K562 (cell line): ENCODE measurements at places on chromosomes 13 and 19. TPM values are rescaled to one million over a fixed set of nuclear protein-coding genes. Genes with fewer than 3 reads are reported as not detected.

DNA sequence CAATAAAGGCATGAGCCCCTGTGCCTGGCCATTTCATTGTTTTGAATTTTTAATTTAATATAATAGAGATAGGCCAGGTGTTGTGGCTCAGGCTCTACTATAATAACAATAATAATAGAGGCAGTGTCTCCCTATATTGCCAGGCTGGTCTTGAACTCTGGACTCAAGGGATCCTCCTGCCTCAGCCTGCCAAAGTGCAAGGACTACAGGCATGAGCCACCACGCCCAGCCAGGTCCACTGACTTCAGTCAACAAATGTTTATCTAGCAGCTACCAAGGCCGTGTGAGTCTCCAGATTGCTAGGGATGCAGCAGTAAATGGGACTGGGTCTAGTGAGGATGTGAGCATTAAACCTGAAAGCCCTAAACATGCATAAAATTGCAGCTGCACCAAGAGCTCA, 13.8 kb upstream of the ILF3 start:
- no peaks in the 10 kb centered on the region for H3K27me3 ChIP-seq
- peaks cover 21% of the 10 kb centered on the region for H3K4me1 ChIP-seq
- DNase-seq: no peak
- no peak overlapping the region for H3K4me3 ChIP-seq
- peaks cover 21% of the 10 kb centered on the region; the same call in 1 of the 3 replicates for H3K36me3 ChIP-seq

- no peaks in the 10 kb centered on the region for H3K36me3 ChIP-seq
- no peaks in the 10 kb centered on the region for H3K4me1 ChIP-seq
- H3K4me3 ChIP-seq: no peak overlapping the region
- no peak overlapping the region for H3K27ac ChIP-seq
- no peaks in the 10 kb centered on the region for H3K27me3 ChIP-seq
Measured at GRCh38 chr13:74287724-74288169, 153.5 kb upstream of the KLF12 start.

GRCh38 chr13:114067886-114068651, 64.4 kb downstream of the RASA3 start:
- peaks cover 41% of the 10 kb centered on the region for H3K4me1 ChIP-seq
- H3K27me3 ChIP-seq: no peaks in the 10 kb centered on the region
- H3K4me3 ChIP-seq: no peak overlapping the region
- DNase-seq: no peak
- no peak overlapping the region for H3K27ac ChIP-seq

Gene UCHL3
- 46.3 and 53.7 TPM in 2 replicates for total RNA-seq

GRCh38 chr13:114110091-114110829, 22.2 kb downstream of the RASA3 start:
- H3K36me3 ChIP-seq: 0 out of 3 replicates have a peak, but pooled peaks cover 3% of the 10 kb centered on the region
- DNase-seq: no peak
- H3K27me3 ChIP-seq: no peaks in the 10 kb centered on the region
- H3K4me3 ChIP-seq: no peak overlapping the region

DNA sequence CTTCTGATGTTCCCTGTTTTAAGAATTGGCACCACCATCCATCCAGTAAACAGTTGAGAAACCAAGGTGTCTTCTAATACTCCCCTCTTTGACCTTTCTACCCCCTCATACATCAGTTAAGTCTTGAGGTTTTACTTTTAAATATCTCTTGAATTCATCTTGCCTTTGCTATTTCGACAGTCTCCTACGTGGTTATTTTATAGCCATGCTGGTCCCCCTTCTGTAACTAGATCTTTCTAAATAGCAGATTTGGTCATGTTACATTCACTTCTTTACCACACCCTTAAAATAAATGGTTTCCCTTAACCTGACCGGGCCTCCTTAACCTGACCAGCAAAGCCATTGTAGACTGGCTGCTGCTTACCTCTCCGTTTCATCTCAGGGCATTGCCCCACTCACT, 5.4 kb downstream of the GPR180 start:
- H3K4me1 ChIP-seq: peaks cover under 1% of the 10 kb centered on the region
- peaks cover 24% of the 10 kb centered on the region; the same call in 2 of the 3 replicates for H3K36me3 ChIP-seq
- H3K4me3 ChIP-seq: no peak overlapping the region
- H3K27me3 ChIP-seq: no peaks in the 10 kb centered on the region

GRCh38 chr19:56441206-56441792, 35.8 kb downstream of the ZNF667 start:
- no peaks in the 10 kb centered on the region for H3K4me1 ChIP-seq
- no peaks in the 10 kb centered on the region for H3K27me3 ChIP-seq
- no peaks in the 10 kb centered on the region for H3K36me3 ChIP-seq
- DNase-seq: no peak

Gene TNFSF9
- 17.9 and 18.9 TPM in 2 replicates for total RNA-seq

Gene FAM216B
- not detected in 2 replicates for total RNA-seq

GRCh38 chr13:75071796-75072195, 410.2 kb downstream of the TBC1D4 start:
- no peaks in the 10 kb centered on the region for H3K4me1 ChIP-seq
- no peak overlapping the region for H3K4me3 ChIP-seq
- no peak overlapping the region for H3K27ac ChIP-seq
- no peaks in the 10 kb centered on the region for H3K27me3 ChIP-seq
- H3K36me3 ChIP-seq: no peaks in the 10 kb centered on the region

GRCh38 chr19:35042954-35043604, 1.6 kb downstream of the HPN start:
- no peaks in the 10 kb centered on the region for H3K27me3 ChIP-seq
- no peaks in the 10 kb centered on the region for H3K36me3 ChIP-seq
- DNase-seq: no peak
- H3K4me3 ChIP-seq: no peak overlapping the region

GRCh38 chr13:48542581-48543341, 9.9 kb upstream of the RCBTB2 start:
- no peak overlapping the region for H3K27ac ChIP-seq
- H3K27me3 ChIP-seq: no peaks in the 10 kb centered on the region
- H3K4me3 ChIP-seq: no peak overlapping the region
- no peaks in the 10 kb centered on the region for H3K36me3 ChIP-seq
- DNase-seq: no peak

- H3K27ac ChIP-seq: no peak overlapping the region
- H3K4me3 ChIP-seq: no peak overlapping the region
- no peaks in the 10 kb centered on the region for H3K36me3 ChIP-seq
- H3K27me3 ChIP-seq: no peaks in the 10 kb centered on the region
Measured at GRCh38 chr13:106850973-106851650, 283.2 kb upstream of the ARGLU1 start.

DNA sequence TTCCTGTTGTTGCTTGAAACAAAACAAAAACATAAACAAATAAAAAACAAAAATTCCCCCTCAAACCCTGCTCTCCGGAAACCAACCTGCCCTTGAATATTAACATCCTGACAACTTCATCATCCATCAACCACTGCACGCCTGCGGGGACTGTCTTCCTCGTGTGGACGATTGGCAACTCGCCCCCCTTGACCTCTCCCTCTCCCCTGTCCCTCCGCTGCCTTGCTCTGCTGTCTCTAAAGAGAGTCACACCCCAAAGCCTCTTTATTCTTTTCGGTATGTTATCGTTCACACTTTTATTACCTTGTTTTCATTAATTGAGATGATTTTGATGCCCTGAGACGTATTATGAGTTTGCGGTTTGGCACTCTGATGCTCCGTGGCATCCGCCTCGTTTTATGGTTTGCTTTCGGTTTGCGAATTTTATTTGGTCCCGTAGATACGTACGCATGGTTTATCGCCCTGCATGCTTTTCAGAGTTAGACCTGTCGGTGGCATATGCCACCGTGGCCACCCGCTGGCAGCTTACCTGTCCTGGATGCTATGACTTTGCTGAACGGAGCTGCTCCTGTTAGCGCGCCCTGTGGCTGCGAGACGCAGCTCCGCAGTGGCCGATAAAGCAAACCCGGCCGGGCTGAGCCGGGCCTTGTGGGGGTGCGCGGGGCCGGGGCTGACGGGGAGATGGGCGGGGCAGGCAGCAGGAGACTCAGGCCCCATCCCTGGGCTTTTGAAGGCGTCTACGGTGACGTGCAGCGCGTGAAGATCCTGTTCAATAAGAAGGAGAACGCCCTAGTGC, 10.6 kb downstream of the PTBP1 start:
- no peaks in the 10 kb centered on the region for H3K27me3 ChIP-seq
- H3K4me3 ChIP-seq: no peak overlapping the region
- peaks cover 95% of the 10 kb centered on the region for H3K36me3 ChIP-seq
